Activated CD8-positive, alpha-beta memory T cell treated with anti-CD3 and anti-CD28 coated beads for 48 hours (primary cell): ENCODE measurements at places on chromosomes 4 and X.

DNA sequence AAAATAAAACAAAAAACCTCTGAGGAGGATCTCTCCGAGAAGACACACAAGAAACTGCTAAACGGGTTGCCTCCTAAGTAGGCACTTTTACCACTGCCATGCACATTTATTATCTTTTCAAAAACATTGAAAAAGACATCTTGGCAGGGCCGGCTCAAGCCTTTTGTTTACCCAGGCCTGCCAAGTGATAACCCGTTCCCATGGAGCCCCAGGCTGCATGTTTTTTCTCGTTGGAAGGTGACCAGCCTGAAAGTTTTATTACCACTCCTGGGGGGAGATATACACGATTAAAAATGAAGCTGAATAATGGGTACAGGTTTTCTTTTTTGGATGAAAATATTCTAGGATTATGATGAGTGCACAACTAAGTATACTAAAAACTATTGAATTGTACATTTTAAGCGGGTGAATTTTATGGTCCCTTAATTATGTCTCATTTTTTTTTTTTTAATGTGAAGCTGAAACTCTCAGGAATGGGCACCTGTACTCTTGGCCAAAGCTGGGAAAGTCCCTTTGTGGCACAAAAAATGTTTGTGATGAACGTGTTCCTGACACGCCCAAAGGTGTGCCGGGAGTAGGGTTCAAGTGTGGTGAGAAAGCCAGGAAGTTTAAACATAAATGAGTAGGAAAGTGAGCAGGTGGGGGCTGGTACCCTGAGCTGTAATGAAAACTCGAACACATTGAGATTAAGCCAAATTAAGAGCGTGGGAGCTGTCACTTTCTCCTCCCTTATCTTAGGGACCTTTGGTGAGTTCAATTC lies 1.5 kb upstream of the MAP7D2 start:
- no peak for DNase-seq

DNA sequence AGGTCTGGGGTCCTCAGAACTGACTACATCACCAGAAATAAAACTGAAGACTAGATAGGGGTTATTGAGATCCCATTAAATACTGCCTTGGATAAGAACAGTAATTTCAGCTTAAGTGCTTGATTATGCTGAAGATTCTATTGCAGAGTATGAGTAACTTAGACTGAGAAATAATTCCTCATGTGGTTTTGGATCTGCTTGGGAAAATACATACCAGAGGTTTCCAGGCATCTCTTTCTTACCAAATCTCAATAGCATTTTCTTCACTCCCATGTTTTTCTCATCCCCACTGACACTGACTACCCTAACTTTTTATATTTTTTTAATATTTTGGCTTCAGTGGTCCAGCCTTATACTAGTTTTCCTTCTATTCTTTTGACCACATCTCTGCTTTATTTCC lies 92.0 kb upstream of the TEX13D start:
- DNase-seq: no peak

GRCh38 chr4:175891851-175892250 lies 79.8 kb upstream of the GPM6A start:
- no peak for DNase-seq

- DNase-seq: no peak
These were observed at the start of gene NDST4 for GRCh38 chr4:115113506-115114106. Gene NDST4 (minus strand): TSS chr4:115113620. CDS start chr4:115077036, 36,584 bp downstream.

DNA sequence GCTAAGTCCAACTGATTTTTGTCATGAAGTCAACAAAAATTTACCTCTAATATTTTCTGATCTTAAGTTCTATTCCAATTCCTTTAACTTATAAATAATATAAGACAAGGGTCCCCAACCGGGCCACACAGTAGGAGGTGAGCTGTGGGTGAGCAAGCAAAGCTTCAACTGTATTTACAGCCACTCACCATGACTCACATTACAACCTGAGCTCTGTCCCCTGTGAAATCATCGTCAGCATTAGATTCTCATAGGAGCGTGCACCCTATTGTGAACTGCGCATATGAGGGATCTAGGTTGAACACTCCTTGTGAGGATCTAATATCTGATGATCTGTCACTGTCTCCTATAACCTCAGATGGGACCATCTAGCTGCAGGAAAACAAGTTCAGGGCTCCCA lies 227.4 kb downstream of the MAPK10 start:
- no peak for DNase-seq

- DNase-seq: no peak
These were observed 293.6 kb upstream of the NDST3 start for GRCh38 chr4:117740736-117741135.

DNA sequence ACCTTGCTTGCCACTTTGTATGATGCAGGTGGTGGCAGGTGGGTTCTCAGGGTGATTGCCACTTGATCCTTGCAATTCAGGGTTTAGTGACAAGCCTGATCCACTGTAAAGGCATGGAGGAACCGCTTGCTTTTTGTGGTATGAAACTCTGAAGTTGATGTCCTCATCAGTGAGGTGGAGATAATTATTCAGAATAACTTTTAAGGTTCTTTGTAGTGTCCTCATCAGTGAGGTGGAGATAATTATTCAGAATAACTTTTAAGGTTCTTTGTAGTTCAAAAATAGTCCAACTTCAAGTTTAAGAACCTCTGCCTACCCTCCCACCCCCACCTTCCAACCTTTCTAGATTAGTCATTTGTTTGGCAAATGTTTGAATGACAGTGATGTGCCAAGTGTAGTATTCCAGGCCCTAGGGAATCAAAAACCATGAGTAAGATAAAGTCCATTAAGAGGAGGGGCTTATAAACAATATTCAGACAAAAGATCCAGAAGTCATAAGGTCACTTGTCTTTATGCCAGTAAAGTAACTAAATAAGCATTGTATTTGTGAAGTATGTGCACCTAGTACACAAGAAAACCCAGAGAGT lies 51.2 kb downstream of the DCUN1D4 start:
- DNase-seq: no peak
